Gastrocnemius medialis (tissue), 4 donors: ENCODE measurements at places on chromosomes 5 and 9. TPM values are rescaled to one million over a fixed set of nuclear protein-coding genes. Genes with fewer than 3 reads are reported as not detected.

The DMXL1 gene
- 17.8 TPM for total RNA-seq

The HSD17B4 gene
- 60.9 TPM for total RNA-seq

The FOXD4 gene
- 1.1 TPM for total RNA-seq

The ALAD gene
- total RNA-seq: 16.2 TPM

DNA sequence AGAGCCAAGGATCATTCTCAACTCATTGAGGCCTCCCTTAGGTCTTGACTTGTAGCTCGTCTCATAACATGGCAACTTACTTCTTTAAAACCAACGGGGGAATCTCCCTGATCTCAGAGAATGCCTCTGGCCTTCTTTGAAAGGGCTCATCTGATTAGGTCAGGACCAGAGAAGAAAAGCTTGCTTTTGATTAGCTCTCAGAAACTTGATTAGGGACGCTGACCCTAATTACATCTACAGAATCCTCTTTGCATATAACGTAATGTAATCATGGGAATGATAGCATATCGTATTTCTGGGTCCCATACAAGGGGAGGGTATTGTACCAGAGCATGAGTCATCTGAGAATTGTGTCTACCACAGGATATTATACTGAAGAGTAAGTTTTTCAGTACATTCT is 125.1 kb upstream of the SH3GL2 start:
- no peaks in the 10 kb centered on the region for H3K27me3 ChIP-seq
- no peak overlapping the region for H3K4me3 ChIP-seq
- H3K4me1 ChIP-seq: no peaks in the 10 kb centered on the region
- no peak overlapping the region for H3K27ac ChIP-seq

- H3K27ac ChIP-seq: no peak overlapping the region
- H3K4me1 ChIP-seq: peaks cover 8% of the 10 kb centered on the region
- peak overlapping the region; percentile 18 for H3K4me3 ChIP-seq
- peaks cover 3% of the 10 kb centered on the region for H3K27me3 ChIP-seq
Measured at GRCh38 chr9:129726322-129727160, 26.3 kb downstream of the PTGES start.

GRCh38 chr9:113638897-113639296 is 175.4 kb downstream of the RGS3 start:
- H3K27me3 ChIP-seq: no peaks in the 10 kb centered on the region
- no peak overlapping the region for H3K27ac ChIP-seq
- peaks cover 21% of the 10 kb centered on the region for H3K4me1 ChIP-seq
- no peaks in the 10 kb centered on the region for H3K36me3 ChIP-seq
- no peak for DNase-seq

DNA sequence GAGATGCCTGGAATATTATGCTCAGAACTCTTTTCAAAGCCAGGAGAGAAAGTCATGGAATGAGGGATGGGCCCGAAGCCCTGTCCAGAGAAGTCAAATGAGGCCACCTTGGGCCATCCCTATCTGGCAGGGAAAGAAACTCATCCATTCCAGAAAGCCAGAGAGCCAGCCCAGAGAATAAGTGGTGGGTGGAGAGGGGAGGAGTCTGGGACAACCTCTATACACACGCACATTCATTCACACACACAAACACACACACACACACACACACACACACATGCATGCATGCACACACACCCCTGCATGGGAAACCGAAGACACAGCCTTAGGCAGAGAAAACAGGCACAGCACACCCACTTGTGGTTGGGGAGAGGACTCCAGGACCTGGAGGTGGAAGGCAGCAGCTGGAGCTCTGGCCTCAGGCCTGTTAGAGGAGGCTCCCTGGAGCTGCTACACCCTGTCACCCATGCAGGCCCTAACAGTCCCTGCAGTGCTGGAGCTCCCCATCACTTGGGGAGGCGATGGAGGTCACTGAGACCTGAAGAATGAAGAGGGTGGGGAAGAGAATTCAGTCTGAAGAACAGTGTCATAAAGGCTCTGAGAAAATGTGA is 38.0 kb downstream of the TGFBI start:
- H3K27me3 ChIP-seq: no peaks in the 10 kb centered on the region
- H3K36me3 ChIP-seq: no peaks in the 10 kb centered on the region
- no peak overlapping the region for H3K4me3 ChIP-seq
- H3K4me1 ChIP-seq: peaks cover 14% of the 10 kb centered on the region
- no peak for DNase-seq

DNA sequence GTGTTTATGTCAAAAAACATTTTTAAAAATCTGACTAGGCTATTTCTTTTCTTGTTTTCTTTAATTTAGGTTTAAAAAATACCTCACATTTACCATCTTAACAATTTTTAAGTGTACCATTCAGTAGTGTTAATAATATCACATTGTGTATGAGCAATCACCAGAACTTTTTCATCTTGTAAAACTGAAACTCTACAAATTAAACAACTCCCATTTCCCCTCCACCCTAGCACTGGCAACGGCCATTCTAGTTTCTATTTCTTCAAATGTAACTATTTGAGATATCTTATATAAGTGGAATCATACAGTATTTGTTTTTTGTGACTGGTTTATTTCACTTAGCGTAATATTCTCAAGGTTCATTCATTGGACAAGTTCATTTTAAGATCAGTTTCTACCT is 27.7 kb downstream of the PLCXD3 start:
- H3K27me3 ChIP-seq: no peaks in the 10 kb centered on the region
- DNase-seq: no peak
- H3K36me3 ChIP-seq: no peaks in the 10 kb centered on the region
- H3K27ac ChIP-seq: no peak overlapping the region

GRCh38 chr9:98547606-98548005 is 161.1 kb downstream of the GABBR2 start:
- H3K27ac ChIP-seq: no peak overlapping the region
- no peak for DNase-seq
- H3K4me3 ChIP-seq: no peak overlapping the region
- no peaks in the 10 kb centered on the region for H3K27me3 ChIP-seq
